Activated T-helper 2 cell treated with anti-CD3 and anti-CD28 coated beads, Interferon-gamma antibody, Interleukin-2, Interleukin-4, amounts not matched to agents 10 μg/mL and 5 μg/mL and 100 μg/mL, durations not matched to agents 14 hours and 24 hours and 36 hours (primary cell): ENCODE measurements at places on chromosomes 5 and 9. TPM values are rescaled to one million over a fixed set of nuclear protein-coding genes. Genes with fewer than 3 reads are reported as not detected.

- peaks cover 20% of the 10 kb centered on the region for H3K4me1 ChIP-seq
- H3K36me3 ChIP-seq = no peaks in the 10 kb centered on the region
- no peak overlapping the region for H3K4me3 ChIP-seq
- H3K27me3 ChIP-seq = peaks cover 15% of the 10 kb centered on the region
Observed at GRCh38 chr5:138870611-138871010, 4.5 kb downstream of the LRRTM2 start.

DNA sequence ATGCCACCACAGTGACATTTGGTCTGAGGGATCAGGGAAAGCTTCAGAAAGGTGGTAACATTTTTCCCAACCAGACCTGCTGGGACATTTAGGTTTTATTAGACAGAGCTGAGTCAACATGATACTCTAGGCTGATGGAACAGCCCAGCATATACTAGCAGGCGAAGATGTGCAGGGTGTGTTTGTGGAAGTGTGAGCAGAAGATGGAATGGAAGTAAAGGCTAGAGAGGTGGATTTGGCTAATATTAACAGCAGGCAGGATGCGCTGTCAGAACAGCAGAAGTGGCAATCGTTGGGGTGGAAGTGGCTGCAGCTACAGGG, 340.6 kb downstream of the ASTN2 start:
- DNase-seq = no peak
- H3K27ac ChIP-seq = no peak overlapping the region
- H3K36me3 ChIP-seq = no peaks in the 10 kb centered on the region
- H3K4me3 ChIP-seq = no peak overlapping the region
- H3K27me3 ChIP-seq = no peaks in the 10 kb centered on the region

The CYLC2 gene
- total RNA-seq = not detected in 2 replicates

The PCDH1 gene
- not detected in 2 replicates for total RNA-seq

- H3K27me3 ChIP-seq = no peaks in the 10 kb centered on the region
- H3K4me1 ChIP-seq = peaks cover 30% of the 10 kb centered on the region
- H3K4me3 ChIP-seq = peak overlapping the region; percentile 4
- H3K36me3 ChIP-seq = peaks cover 30% of the 10 kb centered on the region
- H3K27ac ChIP-seq = peak overlapping the region; percentile 78
Observed at GRCh38 chr5:163310997-163311396, 126.4 kb upstream of the CCNG1 start.

GRCh38 chr5:123546657-123547056, 34.7 kb downstream of the CSNK1G3 start:
- H3K36me3 ChIP-seq = peaks cover 17% of the 10 kb centered on the region
- peaks cover 38% of the 10 kb centered on the region for H3K4me1 ChIP-seq
- H3K4me3 ChIP-seq = no peak overlapping the region

The SLC45A2 gene
- not detected in 2 replicates for total RNA-seq

The EGFLAM gene
- total RNA-seq = not detected in 2 replicates

GRCh38 chr9:102986425-102986824, 8.7 kb upstream of the CYLC2 start:
- H3K36me3 ChIP-seq = no peaks in the 10 kb centered on the region
- DNase-seq = no peak
- no peaks in the 10 kb centered on the region for H3K4me1 ChIP-seq
- H3K27ac ChIP-seq = no peak overlapping the region

- H3K36me3 ChIP-seq = peaks cover 59% of the 10 kb centered on the region
- no peak overlapping the region for H3K27ac ChIP-seq
- no peaks in the 10 kb centered on the region for H3K27me3 ChIP-seq
- no peaks in the 10 kb centered on the region for H3K4me1 ChIP-seq
Observed at GRCh38 chr9:37437621-37438020, 15.1 kb downstream of the GRHPR start.
